Glomerular endothelial cell (primary cell): ENCODE measurements at places on chromosomes 1 and 21. TPM values are rescaled to one million over a fixed set of nuclear protein-coding genes. Genes with fewer than 3 reads are reported as not detected.

Gene DNMT3L
- total RNA-seq = not detected in 2 replicates

Gene CXADR
- total RNA-seq = 10.7 and 12.4 TPM in 2 replicates

DNA sequence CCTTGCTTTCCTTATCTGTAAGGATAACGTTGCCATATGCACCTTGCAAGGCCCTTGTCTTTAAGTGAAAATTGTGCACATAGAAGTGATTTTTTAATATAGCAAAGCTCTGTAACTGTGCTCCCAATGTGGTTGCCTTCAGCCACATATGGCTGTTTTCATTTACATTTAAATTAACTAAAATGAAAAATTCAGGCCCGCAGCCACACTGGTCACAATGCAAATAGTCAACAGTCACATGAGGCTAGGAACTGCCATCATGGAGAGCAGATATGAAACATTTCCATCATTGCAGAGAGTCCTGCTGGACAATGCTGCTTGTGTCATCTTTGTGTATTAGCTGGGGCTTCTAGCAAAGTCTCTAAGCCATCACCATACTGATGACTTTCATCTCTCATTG is 83.4 kb downstream of the PGBD5 start:
- DNase-seq = no peak

- no peak for DNase-seq
These were observed 235.6 kb downstream of the SMYD3 start for GRCh38 chr1:246271516-246271915.

DNA sequence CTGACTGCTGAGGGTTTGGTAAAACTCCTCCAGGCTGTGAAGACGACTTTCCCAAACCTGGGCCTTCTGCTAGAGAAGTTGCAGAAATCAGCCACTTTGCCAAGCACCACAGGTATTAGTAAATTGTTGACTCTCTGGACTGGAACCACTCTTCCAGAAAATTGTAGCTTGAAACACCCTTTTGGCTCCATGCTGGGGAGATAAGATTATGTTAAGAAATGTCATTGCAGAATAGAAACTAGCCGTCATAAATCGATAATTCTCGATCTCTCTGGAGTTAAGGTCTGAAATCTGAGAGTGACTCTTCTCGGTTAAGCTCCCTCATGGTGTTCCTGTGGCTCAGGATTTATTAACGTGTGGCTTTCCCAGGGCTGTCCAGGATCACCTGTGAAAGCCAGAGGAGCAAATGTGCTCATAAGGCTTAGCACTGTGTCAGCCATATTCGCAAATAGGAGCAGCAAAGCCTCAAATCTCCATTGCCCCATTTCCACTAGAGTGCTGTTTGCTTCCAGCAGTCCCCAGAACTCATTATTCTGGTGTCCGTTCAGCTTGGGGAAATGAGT is 54.6 kb downstream of the ZBTB40 start:
- no peak for DNase-seq

Gene FAM151A
- total RNA-seq = not detected in 2 replicates

GRCh38 chr1:18032172-18032859 is 75.3 kb upstream of the IGSF21 start:
- DNase-seq = no peak

Gene A3GALT2
- not detected in 2 replicates for total RNA-seq

Gene LAMC2
- 132 and 173 TPM in 2 replicates for total RNA-seq

DNA sequence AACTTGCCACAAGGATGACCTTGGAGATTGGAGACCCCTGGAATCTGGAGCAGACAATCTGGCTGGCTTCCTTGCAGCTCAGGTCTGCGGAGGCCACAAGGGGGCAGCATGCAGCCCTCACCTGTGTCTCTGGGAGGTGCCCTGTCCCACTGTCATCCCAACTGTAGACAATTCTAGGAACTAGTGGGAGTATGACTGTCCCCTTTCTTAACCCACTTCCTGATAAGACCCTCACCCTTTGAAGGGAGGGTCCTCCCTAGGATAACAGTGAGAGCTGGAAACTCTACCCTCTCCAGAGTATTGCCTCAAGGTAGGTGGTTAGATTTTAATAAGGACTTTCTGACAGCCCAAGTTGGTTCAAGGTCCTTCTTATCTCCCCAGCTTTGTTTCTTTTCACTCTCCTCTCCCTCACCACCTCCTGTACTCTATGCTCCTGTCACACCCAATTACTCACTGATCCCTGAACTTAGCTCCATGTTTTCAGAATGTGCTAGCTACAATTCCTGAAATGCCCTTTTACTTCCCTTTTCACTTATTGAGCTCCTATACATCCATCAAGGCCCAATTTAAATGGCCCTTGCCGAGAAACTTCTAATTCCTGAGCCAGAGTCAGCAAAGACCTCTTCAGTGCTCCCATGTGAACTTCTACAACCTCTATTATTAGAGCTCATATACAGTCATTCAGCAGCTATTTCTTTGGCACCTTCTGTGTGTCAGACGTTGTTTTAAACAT is 9.2 kb upstream of the KCNQ4 start:
- DNase-seq = no peak

GRCh38 chr1:10965546-10966226 is 46.8 kb upstream of the TARDBP start:
- DNase-seq = no peak

DNA sequence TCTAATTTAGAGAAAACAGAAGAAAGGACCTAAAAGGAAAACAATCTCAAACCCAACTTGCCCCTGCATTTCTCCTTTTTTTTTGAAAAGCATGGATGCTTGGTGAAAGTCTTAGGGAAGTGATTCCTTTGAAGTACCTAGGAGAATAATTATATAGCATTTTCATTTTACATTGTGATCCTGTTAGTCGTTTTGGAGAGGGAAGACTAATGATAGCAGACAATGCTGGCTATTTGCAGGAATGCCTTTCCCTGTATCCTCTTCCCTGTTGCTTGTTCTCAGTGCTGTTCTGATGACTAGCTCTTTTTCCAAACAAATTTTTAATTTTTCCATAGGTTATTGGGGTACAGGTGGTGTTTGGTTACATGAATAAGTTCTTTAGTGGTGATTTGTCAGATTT is 53.9 kb downstream of the LAMC1 start:
- DNase-seq = no peak

DNA sequence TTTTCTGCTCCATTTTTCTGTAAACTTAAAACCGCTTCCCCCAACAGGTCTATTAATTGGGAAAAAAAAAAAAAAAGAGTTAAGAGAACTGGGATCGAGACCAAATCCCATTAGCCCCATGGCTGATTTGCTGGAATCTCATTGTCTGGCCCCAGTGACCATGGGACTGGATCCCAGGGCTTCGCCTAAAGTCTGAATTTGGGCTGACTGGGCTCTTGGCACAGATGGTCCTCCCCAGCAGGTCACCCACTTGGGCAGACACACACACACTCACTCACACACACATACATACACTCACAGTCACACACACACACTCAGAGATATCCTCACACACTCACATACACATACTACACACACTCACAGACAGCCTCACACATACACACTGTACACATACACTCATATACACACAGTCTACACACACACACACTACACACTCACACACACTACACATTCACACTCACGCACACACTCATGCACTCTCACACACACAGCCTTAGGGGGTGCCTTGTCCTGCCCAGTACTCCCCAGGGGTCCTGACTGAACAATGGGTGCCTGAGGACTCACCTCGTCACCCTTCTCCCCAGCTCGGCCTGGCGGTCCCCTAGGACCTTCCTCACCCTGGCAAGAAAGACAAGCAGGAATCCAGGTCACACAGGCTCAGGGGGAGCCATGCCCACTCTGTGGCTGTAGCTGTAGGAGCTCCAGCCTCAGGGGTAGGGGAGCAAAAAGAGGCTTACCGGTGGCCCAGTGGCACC is 7.5 kb downstream of the COL9A2 start:
- no peak for DNase-seq

DNA sequence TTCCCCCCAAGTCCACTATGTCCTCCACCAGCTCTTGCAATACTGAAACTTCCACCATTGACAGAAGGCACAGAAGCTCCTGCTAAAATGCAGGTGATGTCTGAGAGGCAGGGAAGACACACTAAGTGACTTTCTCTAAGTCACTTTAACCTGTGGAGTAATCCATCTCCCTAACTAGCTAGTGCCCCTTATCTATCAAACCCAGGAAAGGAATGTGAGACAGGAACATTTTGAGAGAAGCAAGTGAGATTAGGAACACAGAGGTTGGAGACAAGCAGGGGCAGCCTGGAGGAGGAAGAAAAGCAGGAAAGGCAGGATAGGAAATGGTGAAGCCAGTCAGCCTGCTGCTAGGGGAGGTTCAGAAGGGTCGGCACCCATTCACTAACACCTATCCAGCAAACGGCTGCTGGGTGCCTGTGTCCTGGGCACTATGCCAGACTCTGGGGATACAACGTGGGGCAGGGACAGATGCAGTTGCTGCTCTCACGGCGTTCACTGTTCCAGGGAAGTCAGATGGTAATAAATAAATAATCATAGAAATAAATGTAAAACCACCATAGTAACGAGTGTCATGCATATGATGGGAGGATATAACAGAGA is 7.0 kb downstream of the GPA33 start:
- no peak for DNase-seq

DNA sequence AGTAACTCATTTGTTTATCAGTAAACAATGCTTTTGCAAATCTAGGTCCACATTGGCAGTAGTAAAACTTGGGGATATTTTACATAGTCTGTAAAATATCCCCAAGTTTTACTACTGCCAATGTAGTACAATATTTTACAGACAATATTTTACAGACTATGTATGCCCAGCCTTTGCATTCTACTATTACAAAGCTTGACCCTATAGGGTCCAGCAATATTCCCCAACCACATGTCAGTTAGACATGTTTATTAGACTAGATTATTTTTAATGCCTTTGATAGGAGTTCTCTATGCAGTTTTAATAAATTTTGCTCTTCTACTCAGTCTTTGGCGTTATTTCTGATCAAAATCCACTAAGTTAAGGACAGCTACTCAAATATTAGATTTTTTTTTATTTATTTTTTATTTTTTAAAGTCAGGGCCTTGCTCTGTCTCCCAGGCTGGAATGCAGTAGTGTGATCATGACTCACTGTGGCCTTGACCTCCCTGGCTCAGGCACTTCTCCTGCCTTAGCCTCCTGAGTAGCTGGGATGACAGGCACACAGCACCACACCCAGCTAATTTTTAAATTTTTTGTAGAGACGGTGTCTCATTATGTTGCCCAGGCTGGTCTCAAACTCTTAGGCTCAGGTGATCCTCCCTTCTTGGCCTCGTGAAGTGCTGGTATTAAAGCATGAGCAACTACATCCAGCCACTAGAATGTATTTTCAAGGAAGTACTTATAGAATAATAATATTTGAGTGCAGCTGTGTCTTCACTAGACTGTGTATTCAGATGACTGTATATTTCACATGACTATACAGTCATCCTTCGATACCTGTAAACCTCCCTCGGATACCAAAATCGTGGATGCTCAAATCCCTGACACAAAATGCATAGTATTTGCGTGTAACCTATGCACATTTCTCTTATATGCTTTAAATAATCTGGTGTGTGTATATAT is 19.8 kb downstream of the MIER1 start:
- DNase-seq = no peak

Gene PLA2G2C
- total RNA-seq = not detected in 2 replicates

DNA sequence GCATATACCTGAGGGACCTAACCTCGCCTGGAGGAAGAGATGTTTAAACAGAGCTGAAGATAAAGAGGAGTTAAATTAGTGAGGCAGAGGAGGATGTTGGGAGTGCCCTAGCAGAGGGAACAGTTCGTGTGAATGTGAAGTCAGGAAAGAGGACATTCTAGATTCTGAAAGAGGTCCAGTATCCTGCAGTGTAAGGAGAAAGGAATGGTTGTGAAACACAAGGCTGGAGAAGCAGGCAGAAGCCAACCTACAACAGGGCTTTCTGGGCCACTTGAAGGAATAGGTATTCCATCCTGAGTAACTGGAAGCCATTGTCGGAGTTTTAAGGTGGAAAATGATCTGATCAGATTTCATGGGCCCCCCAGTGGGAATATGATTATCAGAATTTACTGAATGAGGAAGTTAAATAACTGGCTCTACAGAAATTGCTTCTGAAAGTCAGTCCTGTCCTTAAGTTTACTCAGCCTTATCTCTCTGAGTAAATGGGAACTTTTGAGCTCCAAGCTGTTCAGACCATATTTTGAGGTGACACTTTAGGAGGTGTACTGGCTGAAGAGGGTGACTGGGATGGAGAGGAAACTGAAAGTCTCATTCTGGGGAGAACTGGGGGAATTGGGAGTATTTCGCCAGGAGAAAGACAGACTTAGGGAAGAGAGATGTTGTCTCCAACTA is 24.4 kb upstream of the FAAH start:
- no peak for DNase-seq

Gene TMCO4
- 11.4 and 12.9 TPM in 2 replicates for total RNA-seq

Gene SHISA4
- total RNA-seq = 23.6 and 35.2 TPM in 2 replicates

GRCh38 chr1:147177611-147178380 is 5.5 kb upstream of the PRKAB2 start:
- DNase-seq = no peak

- no peak for DNase-seq
These were observed 1.3 kb upstream of the C1orf226 start for GRCh38 chr1:162380061-162380846.

DNA sequence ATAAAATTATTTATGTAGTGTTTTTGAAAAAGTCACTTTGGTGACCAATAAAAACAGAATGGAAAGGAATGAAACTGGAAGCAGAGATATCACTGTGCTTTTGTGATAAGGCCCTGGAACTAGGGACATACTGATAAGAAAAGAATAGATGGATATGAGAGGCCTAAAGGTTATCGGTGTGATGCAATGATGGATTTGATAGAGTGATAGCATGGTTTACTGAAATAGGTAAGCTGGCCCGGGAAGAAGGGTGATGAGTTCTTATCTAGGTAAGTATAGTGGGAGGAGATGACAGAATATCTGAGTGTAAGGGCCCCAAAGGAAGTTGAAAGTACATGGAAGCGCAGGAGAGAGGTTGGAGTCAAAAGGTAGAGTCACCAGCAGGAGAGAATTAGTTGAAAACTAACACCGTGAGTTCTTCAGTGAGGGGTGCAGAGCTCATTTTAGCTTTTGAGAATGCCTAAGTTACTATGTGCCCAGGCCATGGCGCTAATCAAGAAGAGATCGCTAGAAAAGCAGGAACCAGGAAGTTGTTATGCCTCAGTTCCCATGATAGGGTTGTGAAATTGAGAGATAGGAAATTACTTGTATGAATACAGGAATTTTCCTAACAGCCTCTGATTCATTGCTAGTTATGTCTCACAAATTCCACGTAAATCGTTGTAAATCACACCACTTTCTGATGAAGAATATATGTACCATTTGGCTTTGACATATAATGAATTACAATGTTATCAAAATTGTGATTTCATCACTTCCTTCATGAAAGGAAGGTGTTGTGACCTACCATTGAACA is 115.3 kb downstream of the PLA2G4A start:
- peak; percentile 78 for DNase-seq

Gene SPRR2D
- not detected in 2 replicates for total RNA-seq

DNA sequence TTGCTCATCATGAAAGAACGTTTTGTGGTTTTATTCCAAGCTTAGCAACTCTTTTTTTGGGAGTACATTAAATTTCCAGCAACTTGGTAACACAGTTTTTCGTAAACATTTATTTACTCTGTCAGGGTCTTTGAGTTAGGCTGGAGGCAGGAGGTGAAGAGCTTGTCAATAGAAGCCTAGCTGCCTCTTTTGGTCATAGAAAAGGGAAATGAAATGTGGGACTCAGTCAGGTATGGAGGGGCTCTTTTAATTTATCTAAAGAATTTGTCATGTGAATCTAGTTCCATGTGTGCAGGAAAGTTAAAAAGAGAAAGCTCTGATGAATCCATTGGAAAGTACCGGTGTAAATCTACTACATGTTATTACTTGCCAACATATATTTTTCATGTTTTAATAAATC is 45.9 kb upstream of the PRMT6 start:
- no peak for DNase-seq

Gene MROH7
- not detected in 2 replicates for total RNA-seq

Gene FCMR
- total RNA-seq = 1.1 TPM in 1 of 2 replicates, not detected in the other

Gene MYOC
- total RNA-seq = 0.29 TPM in 1 of 2 replicates, not detected in the other

Gene LDLRAD1
- total RNA-seq = not detected in 2 replicates

Gene FAM72C
- total RNA-seq = 0.05 and 1.4 TPM in 2 replicates

GRCh38 chr21:39915881-39916280 is 48.6 kb downstream of the PCP4 start:
- DNase-seq = no peak
